ENCODE measurements at places on chromosomes 12 and 14.

GRCh38 chr12:64178122-64178521 lies 44.0 kb downstream of the KICS2 start:
- H3K4me3 ChIP-seq, result no peak overlapping the region
- no peaks in the 10 kb centered on the region for H3K27me3 ChIP-seq
- no peaks in the 10 kb centered on the region for H3K4me1 ChIP-seq
- no peaks in the 10 kb centered on the region for H3K36me3 ChIP-seq
- no peak overlapping the region for H3K27ac ChIP-seq

DNA sequence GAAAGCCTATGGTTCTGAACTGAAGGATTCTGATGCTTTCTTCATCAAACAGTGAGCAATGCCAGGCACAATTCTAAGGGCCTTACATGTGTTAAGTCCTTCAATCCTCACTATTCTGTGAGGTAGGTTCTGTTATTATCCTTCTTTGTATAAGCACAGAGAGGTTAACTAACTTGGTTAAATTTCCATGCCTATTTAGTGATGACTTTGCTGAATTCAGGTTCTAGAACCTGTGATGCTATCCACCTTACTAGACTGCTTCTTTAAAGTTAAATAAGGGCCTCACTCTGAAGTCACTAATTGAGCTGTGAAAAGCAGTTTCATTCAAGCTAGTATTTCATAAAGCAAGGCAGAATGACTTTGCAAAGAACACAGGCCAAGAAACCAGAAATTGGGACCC lies 138.9 kb upstream of the PARP11 start:
- no peaks in the 10 kb centered on the region for H3K36me3 ChIP-seq
- no peak overlapping the region for H3K4me3 ChIP-seq
- H3K4me1 ChIP-seq, result no peaks in the 10 kb centered on the region
- DNase-seq, result no peak
- H3K27me3 ChIP-seq, result no peaks in the 10 kb centered on the region
- no peak overlapping the region for H3K27ac ChIP-seq

GRCh38 chr12:118269806-118270205 lies 102.9 kb downstream of the TAOK3 start:
- no peaks in the 10 kb centered on the region for H3K27me3 ChIP-seq
- no peak overlapping the region for H3K4me3 ChIP-seq
- no peak overlapping the region for H3K27ac ChIP-seq
- no peaks in the 10 kb centered on the region for H3K4me1 ChIP-seq

GRCh38 chr12:28489246-28489645 lies 299.0 kb downstream of the CCDC91 start:
- no peak for DNase-seq
- no peaks in the 10 kb centered on the region for H3K4me1 ChIP-seq
- H3K4me3 ChIP-seq, result no peak overlapping the region

GRCh38 chr12:66107451-66107915 lies 23.1 kb downstream of the LLPH start:
- H3K4me1 ChIP-seq, result no peaks in the 10 kb centered on the region
- no peaks in the 10 kb centered on the region for H3K36me3 ChIP-seq
- no peak for DNase-seq
- no peak overlapping the region for H3K4me3 ChIP-seq
- no peak overlapping the region for H3K27ac ChIP-seq

DNA sequence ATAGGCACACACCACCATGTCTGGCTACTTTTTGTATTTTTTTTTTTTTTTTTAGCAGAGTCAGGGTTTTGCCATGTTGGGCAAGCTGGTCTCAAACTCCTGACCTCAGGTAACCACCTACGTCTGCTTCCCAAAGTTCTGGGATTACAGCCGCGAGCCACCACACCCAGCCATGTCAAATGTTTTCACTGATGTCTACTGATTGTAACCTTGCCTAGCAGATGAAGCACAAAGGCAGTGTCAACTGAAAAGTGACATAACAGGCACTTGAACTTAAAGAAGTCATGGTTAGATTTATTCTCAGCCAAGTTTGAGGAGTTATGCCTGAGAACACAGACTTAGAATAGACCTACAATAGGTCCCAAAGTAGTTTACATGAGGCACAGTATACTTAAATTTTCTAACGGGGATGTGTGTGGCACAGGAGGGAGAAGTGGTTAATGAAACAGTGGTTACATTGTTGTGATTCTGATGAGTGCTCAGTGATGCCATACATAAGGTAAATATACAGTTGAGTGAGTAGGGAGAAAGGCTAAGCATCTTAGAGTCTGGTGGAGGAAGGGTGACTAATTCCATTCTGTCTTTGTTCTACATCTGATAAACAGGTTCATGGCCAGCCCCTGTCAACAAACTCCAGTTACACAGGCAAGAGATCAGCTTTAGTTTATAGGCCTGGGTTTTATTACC lies 12.6 kb upstream of the RNASE4 start:
- no peaks in the 10 kb centered on the region for H3K4me1 ChIP-seq
- H3K4me3 ChIP-seq, result no peak overlapping the region
- DNase-seq, result no peak
- H3K27me3 ChIP-seq, result no peaks in the 10 kb centered on the region
- H3K27ac ChIP-seq, result no peak overlapping the region

GRCh38 chr12:3005736-3006135 lies 46.5 kb downstream of the TEAD4 start:
- H3K27me3 ChIP-seq, result no peaks in the 10 kb centered on the region
- no peaks in the 10 kb centered on the region for H3K36me3 ChIP-seq
- no peaks in the 10 kb centered on the region for H3K4me1 ChIP-seq
- H3K4me3 ChIP-seq, result no peak overlapping the region

Measured in breast epithelium (tissue), 4 donors.